Skeletal muscle cell (primary cell): ENCODE measurements at places on chromosomes 5 and 9.

- no peak for DNase-seq
These were observed 106.7 kb downstream of the SERINC5 start for GRCh38 chr5:80149161-80149609.

- no peak for DNase-seq
These were observed 76.7 kb downstream of the ITGA1 start for GRCh38 chr5:52864371-52864770.

DNA sequence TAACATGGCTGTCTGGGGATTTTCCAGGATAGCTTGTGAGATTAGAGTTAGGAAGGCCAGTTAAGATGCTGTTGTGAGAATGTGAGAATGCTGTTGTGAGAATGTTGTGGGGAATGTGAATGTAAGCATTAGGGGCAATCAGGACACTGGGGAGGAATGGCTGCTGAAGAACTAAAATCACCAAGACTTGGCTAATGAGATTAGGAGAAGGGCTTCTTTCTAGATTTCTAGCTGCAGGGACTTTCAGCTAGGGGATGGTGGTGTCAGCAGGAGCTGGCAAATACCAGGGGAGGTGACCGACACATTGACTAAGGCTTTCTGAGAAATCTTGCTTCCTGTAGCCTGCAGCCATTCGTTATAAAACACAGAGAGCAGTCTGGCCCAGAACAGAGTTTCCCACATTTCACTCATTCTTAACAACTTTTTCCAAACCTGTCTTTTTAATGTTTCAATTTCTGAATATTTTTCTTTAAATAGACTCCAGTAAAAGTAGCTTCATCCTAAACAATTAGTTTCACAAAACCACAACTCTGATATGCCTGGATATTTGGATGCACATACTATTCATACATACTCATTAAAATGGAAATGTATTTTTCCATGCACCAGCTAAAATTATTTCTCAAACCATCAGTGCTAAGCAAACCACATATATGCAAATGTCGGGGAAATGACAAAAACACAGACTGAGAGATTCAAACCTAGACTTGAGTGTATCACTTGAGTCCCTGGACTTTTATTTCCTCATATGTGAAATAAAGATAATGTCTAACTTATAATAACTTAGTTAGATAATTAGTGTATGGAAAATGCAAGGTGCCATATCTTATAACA lies 89.3 kb upstream of the TNC start:
- no peak for DNase-seq

DNA sequence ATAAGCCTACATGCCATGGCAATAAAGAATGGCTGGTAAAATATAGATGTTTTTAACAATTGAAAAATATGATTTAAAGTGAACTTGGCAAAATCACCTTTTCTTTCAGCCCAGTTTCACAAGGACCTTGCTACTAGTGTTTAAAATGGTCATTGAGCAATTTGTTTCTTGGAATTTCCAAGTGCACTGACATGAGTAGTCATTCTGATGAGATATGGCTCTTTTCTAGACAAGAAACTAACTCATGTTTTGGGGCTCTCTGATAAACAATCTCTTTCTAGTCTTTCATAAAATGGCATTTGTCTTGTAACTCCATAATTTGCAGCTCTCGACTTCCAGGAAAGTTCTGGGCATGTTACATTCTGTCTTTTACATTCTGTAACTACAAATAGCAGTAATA lies 176.8 kb downstream of the NR2F1-AS1 start:
- no peak for DNase-seq

DNA sequence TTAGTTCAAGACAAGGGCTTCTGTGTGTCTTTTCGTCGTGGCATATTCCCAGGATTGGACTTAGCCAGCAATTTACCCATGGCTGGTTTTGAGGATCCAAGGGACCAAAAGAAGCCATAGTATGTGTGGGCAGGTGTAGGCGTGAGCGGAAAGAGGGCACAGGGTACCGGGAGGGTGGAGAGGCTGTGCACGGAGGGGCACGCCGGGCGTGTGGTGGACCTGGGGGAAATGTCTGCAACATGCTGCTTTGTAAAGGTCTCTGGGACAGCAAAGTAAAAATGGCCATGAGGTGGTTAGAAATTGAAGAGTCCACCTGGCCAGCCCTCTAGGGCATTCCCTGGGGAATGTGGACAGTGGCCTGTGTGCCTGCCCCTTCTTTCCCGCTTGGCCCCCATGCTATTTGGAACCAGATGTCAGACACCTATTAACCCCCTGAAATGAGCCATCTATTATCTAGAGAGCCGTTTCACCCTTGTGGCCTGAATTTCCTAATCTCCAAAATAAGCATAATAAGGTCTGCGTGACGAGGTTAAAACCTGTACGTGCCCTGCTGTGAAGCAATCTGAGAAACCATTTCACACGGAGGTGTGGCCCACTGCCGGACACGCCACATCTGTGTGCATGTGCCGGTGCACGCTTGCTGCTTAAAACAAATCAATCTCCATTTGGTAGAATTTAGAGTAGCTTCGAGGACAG lies 5.1 kb downstream of the FLT4 start:
- DNase-seq: no peak

- DNase-seq: no peak
These were observed 150.7 kb upstream of the RASA1 start for GRCh38 chr5:87116825-87117512.

DNA sequence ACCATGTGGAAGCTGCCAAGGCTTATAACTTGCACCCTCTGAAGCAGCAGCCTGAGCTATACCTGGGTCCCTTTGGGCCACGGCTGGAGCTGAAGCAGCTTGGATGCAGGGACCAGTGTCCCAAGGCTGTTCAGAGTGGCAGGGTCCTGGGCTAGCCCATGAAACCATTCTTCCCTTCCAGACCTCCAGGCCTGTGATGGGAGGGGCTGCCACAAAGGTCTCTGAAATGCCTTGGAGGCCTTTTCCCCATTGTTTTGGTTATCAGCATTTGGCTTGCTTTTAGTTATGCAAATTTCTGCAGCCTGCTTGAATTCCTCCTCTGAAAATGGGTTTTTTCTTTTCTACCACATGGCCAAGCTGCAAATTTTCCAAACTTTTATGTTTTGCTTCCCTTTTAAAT lies 433.7 kb upstream of the ACO1 start:
- DNase-seq: no peak

- DNase-seq: no peak
These were observed 25.9 kb downstream of the MTRR start for GRCh38 chr5:7894860-7895259.

GRCh38 chr5:73558950-73559349 lies 6.5 kb downstream of the ANKRA2 start:
- no peak for DNase-seq

DNA sequence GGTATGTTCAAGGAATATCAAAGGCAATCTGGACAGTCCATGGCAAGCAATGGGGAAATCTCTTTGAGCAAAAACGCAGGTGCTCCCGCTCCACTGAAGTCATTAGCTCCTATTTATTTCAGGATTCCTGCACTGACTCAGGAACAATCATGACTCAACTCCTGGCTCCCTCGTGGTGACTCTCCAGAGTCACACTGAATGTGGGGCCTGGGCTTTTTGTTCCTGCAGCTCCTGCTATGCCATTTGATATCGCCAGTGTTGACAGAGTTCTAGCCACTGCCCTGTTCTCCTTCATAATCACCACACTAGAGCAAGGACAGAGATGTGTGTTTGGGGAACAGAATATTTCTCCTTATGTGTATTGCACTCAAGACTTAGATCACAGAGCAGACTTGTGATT lies 187.2 kb upstream of the ZNF462 start:
- no peak for DNase-seq

DNA sequence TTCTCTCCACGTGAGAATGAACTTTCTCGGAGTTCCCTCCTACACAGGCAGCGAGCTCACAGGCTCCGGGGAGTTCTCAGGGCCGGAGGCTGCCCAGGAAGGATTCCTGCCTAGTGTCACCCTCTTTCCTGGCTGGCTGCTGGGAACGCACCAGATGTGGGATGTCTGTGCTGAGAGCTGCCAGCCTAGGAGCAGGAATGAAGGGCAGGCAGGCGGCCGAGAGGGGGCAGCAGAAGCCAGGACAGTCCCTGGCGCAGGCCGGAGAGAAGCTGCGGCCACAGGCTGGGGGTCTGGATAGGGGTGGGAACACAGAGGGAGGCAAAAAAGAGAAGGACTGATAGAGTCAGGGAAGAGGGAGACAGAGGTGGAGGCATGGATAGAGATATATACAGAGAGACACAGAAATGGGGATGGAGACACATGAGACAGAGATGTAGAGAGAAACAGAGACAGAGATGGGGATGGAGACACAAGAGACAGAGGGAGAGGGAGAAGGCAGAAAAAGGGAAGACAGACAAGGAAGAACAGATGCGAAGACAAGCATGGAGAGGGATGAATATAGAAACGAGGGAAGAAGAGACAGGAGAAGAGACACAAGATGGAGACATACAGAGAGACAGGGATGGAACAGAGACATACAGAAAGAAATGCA lies 25.3 kb upstream of the ENHO start:
- DNase-seq: no peak

- DNase-seq: no peak
These were observed 55.4 kb upstream of the GARNL3 start for GRCh38 chr9:127209220-127209619.

DNA sequence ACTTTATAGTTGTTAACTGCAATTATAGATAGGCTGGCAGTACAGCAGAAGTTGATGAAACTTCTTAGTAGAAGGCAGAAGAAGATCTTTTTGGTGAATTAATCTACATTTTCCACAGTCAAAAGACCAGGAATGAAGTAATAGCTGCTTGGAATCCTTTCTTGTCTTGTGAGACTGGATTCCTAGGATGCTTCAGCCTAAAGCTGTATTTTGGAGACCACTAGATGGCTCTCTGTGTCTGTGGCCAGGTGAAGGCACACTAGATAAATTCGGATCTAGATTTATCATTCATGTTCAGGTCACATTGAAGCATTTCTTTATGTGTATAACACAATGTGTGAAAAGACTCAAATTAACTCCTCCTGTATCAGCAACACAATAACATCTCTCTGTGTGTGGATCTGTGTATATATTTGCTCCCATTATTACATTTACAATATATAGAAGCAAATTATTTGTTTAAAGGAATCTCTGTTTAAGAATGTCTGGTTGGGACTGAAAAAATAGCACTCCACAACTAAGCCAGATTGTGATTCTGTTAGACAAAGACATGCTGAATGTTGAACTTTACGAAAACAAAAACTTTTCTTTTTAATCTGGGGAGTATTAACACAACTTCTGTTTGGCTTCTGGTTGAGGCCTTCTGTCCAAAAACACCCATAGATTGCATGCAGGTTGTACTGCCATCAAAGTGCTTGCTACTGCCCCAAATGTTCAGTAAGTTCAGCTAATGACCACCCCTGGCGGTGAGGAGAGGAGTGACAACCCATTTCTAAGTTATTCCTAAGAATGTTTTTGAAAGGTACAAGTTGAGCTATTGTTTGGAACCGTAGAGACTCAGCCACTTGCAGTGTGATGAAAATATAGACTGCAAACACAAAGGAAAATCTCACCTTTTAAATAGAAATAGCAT lies 10.6 kb downstream of the GRIN3A start:
- DNase-seq: no peak

DNA sequence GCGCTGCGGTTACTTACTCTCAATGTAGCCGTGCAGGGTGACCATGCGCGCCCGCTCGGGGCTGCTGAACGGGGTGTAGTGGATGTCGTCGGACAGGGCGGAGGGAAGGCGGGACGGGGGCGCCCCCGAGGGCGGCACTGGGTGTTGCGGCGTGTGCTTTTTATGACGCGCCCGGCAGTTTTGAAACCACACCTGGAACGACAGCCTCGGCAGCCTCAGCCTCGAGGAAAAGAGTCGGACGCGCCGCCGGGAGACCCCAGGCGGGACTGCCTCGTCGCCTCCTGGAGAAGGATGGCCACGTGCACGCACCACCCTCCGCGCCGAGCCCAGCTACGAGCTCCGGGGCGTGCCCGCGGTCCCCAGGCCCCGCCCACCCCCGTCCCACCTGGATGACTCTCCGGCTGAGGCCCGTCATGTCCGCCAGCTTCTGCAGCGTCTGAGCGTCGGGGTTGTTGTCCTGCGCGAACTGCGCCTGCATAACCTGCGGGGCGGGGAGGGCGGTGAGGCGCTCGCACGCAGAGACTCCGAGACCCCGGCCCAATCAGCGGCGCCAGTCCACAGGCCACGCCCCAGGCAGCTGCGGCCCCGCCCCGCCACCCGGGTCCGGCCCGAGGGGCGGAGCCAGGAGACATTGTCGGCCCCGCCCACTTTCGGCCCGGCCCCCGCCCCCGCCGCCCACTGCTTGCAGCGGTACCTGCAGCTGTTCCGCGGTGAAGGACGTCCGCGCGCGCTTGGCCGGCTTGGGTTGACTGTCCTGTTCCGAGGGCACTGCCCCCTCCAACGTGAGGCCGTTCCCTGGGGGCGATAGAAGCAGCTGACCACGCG lies 15.0 kb downstream of the LHX6 start:
- DNase-seq: no peak

- no peak for DNase-seq
These were observed 54.3 kb downstream of the FBN2 start for GRCh38 chr5:128483738-128484137.

GRCh38 chr9:76090909-76091308 lies 200.4 kb downstream of the PCSK5 start:
- no peak for DNase-seq

DNA sequence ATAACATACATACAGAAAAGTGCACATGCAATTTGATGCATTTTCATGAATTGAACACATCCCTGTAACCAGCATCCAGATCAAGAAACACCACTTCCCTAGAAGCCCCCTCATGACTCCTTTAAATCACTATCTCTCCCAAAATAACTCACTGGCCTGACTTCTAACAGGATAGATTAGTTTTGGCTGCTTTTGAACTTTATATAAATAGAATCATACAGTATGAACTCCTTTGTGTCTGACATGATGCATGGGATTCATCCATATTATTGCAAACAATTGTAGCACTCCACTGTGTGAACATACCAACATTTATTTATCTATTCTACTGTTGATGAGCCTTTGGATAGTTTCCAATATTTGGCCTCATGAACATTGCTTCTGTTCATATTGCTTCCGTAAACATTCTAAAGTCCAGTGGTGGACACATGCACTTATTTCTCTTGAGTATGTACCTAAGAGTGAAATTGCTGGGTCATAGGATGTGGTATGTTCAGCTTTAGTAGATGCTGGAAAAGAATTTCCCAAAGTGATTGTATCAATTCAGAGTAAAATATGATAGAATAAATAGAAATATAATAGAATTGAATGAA lies 148.7 kb upstream of the GDNF start:
- DNase-seq: no peak

DNA sequence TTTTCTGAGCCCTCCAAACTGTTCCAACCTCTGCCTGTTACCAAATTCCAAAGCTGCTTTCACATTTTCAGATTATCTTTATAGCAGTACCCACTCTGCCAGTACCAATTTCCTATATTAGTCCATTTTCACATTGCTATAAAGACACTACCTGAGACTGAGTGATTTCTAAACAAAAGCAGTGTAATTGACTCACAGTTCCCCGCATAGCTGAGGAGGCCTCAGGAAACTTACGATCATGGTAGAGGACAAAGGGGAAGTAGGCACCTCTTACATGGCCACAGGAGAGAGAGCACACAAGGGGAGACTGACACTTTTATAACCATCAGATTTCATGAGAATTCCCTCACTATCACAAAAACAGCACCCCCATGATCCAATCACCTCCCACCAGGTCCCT lies 105.0 kb downstream of the DTWD2 start:
- DNase-seq: no peak
